CD14-positive monocyte (primary cell): ENCODE measurements at places on chromosomes 2 and 18. TPM values are rescaled to one million over a fixed set of nuclear protein-coding genes. Genes with fewer than 3 reads are reported as not detected.

Gene EFHD1
- polyA plus RNA-seq, result not detected

DNA sequence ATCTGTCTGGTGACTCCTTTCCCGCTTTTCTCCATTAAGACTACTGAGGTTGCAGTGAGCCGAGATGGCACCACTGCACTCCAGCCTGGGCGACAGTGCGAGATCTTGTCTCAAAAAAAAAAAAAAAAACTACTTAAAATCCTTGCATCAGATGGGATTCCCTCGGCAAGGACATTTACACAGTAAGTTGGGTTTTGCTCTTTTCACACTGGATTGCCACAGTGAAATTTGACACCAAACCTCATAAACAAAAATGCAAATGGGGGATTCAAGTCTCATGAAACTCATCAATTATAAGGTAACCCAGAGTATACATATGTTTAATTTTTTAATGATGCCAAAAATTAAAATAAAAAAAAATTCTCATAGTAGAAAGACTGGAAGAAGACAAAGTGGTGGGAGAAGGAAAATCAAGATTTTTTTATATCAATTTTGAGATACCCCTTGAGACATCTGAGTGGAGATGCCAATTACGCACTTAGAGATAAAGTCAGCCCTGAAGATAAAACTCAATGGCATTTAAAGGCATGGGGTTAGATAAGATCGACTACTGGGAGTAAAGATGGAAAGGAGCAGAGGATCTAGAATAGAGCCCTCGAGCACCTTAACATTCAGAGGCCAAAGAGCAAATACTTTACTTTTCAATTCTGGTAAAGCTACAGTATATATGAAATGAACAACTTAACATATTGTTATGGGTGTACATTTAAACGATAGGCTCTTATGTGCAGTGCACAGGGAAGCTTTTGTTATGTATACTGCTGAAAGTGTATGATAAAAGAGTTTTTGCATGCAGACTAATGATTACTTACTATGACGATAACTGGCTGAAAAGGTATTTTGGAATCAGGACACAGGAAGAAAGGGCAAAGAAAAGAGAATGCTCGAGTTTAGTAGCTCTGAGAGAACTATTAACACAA lies 37.6 kb downstream of the CHMP3 start:
- DNase-seq, result no peak

Gene COL3A1
- polyA plus RNA-seq, result not detected

- no peak for DNase-seq
Observed at GRCh38 chr2:231161252-231161839, 36.5 kb upstream of the HTR2B start.

DNA sequence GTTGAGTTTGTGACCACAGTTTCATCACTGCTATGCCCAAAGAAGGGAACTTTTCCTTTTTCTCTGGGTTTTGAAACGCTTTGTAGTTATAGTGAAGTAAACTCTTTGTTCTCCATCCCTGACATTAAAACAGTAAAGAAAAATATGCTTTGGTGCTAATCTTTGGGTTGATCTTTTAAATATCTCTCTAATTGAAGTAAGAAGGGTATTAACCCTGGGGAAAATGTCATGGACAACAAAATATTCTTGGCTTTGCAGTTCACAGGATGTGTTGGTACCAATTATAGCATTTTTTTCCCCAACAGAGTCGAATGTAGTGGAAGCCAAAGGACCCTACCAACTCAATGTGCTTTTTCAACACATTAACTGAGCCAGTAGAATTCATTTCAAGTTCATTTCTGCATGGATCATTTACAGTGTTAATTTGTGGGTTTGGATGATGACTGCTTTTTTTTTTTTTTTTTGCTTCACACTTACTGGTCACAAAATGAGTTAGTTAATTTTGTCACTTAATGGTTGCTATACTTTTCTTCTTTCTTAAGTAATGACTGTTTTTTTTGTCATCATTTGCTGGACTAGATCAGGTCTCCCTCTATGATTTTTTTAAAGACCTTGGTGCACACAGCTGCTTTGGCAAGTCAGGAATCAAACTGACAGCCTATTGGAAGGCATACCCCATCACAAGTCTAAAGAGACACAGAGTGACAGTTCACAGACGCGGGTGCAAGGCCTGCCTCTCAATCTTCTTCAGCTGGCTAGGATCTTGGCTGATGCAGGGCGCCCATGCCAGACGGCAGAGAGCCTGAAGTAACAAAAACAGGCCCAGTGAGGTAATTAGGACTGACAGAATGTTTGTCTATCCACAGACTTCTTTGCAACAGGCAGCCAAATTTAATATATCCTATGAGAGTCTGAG lies 98.8 kb upstream of the MMADHC start:
- DNase-seq, result no peak

GRCh38 chr2:161947406-161947805 lies 126.6 kb downstream of the DPP4 start:
- DNase-seq, result no peak

Gene ALLC
- not detected for polyA plus RNA-seq

Gene FOXD4L1
- not detected for polyA plus RNA-seq

DNA sequence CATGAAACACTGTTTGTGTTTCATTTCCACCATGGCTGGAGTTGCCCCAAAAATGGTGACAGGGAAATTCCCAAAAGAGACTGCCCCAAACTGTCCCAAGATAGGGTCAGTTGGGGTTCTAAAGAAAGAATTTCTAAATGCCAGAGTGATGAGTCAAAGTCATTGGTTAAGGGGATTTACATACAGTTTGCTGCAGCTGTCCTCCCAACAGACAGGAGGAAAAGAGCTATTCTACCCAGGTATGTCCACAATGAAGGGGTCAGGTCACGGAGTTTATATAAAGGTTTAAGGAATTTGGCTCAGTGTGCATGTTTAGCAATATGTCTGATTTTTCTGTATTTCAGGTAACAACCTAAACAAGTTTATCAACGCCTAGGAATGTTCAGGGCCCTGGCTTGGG lies 344.1 kb downstream of the TDRD15 start:
- no peak for DNase-seq

DNA sequence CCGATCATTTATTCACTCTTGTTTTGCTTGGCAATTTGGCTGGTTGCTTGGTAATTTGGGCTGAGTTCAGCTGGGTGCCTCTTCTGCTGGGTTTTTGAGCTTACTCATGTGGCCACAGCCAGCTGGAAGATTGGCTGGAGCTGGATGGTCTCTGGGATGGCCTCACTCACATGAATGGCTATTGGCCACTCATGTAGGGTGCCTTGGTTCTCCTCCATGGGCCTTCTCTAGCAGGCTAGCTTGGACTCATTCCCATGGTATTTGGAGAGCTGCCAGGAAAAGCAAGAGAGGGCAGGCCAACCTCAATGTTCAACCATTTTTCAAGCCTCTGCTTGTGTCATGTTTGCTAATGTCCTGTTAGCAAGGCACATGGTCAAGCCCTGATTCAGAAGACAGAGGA lies 16.9 kb downstream of the ZAP70 start:
- DNase-seq, result no peak

Gene INPP5D
- polyA plus RNA-seq, result 54.8 TPM

- no peak for DNase-seq
Observed at GRCh38 chr2:203914546-203915182, 21.9 kb upstream of the ICOS start.

GRCh38 chr2:981759-982158 lies 31.1 kb downstream of the SNTG2 start:
- no peak for DNase-seq

Gene DNAJC5G
- polyA plus RNA-seq, result not detected

- DNase-seq, result no peak
Observed at GRCh38 chr18:66317243-66318090, 286.4 kb downstream of the CDH19 start.

- no peak for DNase-seq
Observed at GRCh38 chr2:126802774-126803433, 95.8 kb upstream of the TEX51 start.

Gene LRATD1
- not detected for polyA plus RNA-seq

DNA sequence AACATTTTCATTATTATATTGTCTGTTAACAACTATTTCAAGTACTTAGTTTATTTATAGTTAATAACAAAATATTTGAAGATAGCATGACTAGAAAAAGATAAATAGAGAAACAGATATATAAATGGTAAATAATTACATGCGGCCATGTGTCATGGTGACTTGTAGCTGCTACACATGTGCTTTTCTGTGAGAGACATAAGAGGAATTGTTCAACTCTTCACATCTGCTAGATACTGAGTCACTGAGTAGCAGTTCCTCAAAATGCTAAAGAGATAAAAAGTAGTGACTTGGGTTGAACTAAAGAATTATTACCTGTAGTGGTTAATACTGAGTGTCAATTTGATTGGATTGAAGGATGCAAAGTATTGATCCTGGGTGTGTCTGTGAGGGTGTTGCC lies 37.5 kb upstream of the SCN9A start:
- peak; percentile 37 for DNase-seq

GRCh38 chr2:66957198-66957597 lies 439.9 kb upstream of the ETAA1 start:
- no peak for DNase-seq

GRCh38 chr2:17313261-17313660 lies 205.0 kb downstream of the RAD51AP2 start:
- DNase-seq, result no peak

GRCh38 chr18:27656167-27656778 lies 471.2 kb upstream of the CHST9 start:
- no peak for DNase-seq

- DNase-seq, result no peak
Observed at GRCh38 chr18:48099481-48100164, 169.2 kb upstream of the SMAD2 start.

- peak; percentile 38 for DNase-seq
Observed at GRCh38 chr2:143807671-143808070, 678.5 kb downstream of the ARHGAP15 start.

DNA sequence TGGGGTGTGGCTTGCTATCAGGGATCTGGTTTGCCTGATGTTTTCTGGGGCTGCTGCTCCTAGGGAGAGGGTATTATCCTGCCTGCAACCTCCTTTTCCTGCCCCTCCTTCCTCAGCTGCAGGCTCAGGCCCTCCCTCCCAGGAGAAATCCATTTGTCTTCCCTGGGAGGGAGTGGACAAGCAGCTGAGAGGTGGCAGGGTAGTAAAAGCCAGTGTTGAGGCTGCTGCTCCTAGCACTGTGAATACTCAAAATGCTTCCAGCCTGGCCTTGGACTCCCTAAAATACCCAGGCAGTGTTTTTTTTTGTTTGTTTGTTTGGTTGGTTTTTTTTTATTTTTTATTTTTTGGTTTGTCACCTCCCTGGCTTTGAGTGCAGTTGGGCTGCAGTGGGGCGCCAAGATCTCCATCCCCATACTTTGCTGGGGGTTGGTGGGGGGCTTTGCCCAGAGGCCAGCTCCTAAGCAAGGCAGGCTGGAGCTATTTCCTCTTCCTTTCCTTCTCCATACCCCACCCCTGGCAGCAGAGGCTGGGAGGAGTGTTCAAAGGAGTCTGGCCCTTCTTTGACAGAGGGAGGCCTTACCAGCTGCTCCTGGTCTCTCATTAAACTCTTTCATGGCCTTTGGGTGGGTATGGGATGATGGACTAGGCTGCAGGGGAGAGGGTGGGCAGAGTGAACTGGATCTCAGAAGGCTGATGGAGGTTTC lies 13.6 kb downstream of the HOXD3 start:
- DNase-seq, result no peak

GRCh38 chr2:75548036-75548573 lies 12.6 kb downstream of the EVA1A start:
- no peak for DNase-seq

- DNase-seq, result no peak
Observed at GRCh38 chr2:16121986-16122390, 181.6 kb downstream of the MYCN start.

Gene TEX44
- polyA plus RNA-seq, result not detected in 2 replicates

Gene ATG9A
- polyA plus RNA-seq, result 26.3 TPM

GRCh38 chr2:73255007-73255644 lies 21.0 kb downstream of the CCT7 start:
- DNase-seq, result no peak

Gene CFAP65
- polyA plus RNA-seq, result not detected

DNA sequence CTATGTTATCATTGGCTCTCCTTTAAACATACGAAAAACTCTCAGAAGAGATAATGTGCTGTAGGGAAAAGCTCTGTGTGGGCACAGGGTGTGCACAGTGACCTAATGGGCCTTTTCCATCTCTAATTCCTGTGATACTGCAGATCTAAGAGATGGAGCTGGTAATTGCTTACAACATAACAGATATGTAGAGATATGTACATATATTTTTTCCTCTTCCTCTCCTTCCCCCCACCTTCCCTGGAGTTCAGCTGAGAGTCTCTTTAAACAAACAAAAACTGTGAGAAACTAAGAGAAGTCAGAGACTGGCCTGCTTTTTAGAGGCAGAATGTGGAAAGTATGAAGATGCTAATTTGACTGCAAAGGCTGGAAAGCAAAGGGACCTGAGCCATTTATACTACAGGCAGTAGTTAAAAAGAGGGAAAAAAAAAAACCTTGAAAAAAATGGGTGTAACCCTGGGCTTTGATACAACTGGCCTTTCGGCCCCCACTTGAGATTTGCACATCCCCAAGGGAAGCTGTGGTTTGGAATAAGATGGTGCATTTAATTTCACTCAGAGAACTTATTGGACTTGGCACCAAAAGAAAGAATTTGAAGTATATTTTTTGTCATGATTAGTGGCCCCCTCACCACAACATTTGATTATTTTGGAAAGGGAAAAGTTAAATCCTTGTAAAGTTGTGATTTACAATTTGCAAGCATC lies 502.2 kb upstream of the ZEB2 start:
- no peak for DNase-seq

DNA sequence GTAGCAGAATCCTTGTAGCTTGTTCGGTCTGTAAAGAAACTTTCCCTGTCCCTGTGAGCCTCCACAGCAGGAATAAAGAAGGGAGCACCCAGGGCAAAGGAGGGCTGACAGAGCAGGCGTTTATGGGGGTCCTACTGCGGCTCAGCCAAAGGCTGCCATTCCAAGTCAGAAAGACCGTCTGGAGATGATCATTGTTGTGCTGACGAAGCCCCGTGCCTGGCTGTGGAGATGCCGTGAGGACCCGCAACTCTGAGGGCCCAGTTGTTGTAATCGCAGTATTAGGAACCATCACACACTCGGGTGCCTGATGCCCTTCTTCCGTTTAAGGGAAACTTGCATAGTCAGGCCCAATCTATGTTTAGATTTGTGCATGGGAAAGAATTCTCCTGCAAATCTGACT lies 16.9 kb upstream of the VWA3B start:
- no peak for DNase-seq

GRCh38 chr2:12076810-12077209 lies 330.4 kb downstream of the LPIN1 start:
- DNase-seq, result no peak

Gene HOXD12
- not detected for polyA plus RNA-seq

Gene NABP1
- polyA plus RNA-seq, result 8.0 TPM

Gene POTEC
- polyA plus RNA-seq, result not detected in 2 replicates

Gene FSHR
- polyA plus RNA-seq, result not detected
